ENCODE measurements at places on chromosomes 12 and 14.

- no peak for DNase-seq
These were observed 31.5 kb downstream of the HSP90AA1 start for GRCh38 chr14:102055181-102055901.

GRCh38 chr12:97181571-97182265 is 274.7 kb downstream of the NEDD1 start:
- DNase-seq: no peak

- DNase-seq: peak; percentile 75
These were observed 4.7 kb upstream of the TC2N start for GRCh38 chr14:91872011-91872501.

- DNase-seq: no peak
These were observed 102.4 kb downstream of the RFLNA start for GRCh38 chr12:124397399-124397679.

- DNase-seq: no peak
These were observed 46.0 kb upstream of the TRAF3 start for GRCh38 chr14:102731101-102731870.

DNA sequence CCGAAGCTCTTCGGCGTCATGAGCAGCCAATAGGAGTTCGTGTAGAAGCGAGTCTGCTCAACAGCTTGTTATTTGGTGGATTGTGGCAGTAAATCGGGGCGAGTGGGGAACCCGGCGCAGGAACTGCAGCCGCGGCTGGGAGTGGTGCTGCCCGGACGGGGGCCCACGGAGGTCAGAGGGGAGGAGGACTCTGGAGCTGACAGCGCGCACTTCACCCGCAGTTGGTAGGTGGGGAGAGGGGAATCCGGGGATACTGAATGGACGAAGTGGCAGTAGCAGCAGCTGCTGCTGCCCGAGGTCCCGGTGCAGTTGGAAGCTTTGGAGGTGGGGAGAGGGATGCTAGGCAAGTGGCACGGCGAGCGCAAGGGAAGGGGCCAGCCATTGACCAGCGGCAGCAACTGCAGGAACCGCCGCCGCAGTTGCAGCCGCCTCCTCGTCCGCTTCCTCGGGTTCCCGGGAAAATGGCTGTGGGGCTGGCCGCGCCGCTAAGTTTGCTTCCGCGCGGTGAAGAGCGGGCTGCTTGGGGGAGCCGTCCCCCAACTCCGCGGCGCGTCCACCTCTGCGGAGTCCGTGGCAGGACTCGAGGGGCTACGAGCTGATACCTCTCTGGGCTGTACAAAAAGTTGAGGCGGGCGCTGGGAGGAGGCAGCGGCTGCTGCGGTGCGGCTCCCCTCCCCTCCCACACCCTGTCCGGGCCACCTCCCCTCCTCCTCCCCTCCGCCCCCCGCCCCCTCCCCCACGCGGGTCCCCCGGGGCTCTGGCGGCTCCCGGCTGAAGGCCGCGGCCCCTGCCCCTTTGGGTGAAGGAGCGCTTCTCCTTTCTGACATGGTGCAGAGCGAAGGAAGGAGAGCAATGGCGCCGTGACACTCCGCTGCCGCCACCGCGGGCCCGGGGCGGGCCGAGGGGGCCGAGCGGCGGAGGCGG is at the start of gene ARID4A:
Gene ARID4A, plus strand, starts transcription at position 79 of the 924 bp plus-strand sequence. CDS start 1,300 bp downstream, outside the sequence.
- DNase-seq: peak; percentile 23

GRCh38 chr12:94507455-94507854 is 47.8 kb upstream of the CEP83 start:
- DNase-seq: no peak

GRCh38 chr12:18899162-18899561 is 161.2 kb downstream of the CAPZA3 start:
- DNase-seq: no peak

- no peak for DNase-seq
These were observed 37.2 kb downstream of the BTBD7 start for GRCh38 chr14:93295541-93296220.

DNA sequence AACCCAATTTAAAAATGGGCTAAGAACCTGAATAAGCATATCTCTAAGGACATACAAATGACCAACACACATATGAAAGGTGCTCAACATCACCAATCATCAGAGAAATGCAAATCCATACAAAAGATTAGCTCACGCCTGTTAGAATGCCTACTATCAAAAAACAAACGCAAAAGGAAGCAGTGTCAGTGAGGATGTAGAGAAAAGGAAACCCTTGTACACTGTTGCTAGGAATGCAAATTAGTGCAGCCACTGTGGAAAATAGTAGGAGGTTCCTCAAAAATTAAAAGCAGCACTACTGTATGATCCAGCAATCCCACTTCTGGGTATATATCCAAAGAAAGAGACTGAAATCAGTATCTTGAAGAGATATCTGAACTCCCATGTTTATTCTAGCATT is 133.0 kb downstream of the CPNE8 start:
- DNase-seq: no peak

DNA sequence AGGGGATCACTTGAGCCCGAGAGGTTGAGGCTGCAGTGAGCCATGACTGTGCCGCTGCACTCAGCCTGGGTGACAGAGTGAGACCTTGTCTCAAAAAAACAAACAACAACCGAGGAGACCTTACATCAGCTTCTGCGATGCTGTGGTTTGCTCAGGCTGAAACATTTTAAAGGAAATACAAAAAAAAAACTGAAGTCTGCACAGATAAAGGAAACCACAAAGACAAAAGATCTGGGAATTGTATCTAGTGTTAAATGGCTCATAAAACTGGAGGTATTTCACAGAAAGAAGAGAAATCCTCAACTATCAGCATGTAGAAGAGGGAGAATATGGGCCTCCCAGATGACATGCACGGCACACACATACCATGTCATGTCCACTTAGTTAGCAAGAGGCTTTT is 60.3 kb upstream of the VPS33A start:
- DNase-seq: no peak

GRCh38 chr14:63760014-63760413 is 32.1 kb upstream of the SGPP1 start:
- DNase-seq: peak; percentile 35

GRCh38 chr14:69713209-69713781 is 53.6 kb upstream of the SRSF5 start:
- DNase-seq: no peak

GRCh38 chr14:68610251-68610793 is 182.5 kb downstream of the ZFP36L1 start:
- DNase-seq: no peak

GRCh38 chr12:98935847-98936246 is 290.8 kb downstream of the APAF1 start:
- DNase-seq: no peak

DNA sequence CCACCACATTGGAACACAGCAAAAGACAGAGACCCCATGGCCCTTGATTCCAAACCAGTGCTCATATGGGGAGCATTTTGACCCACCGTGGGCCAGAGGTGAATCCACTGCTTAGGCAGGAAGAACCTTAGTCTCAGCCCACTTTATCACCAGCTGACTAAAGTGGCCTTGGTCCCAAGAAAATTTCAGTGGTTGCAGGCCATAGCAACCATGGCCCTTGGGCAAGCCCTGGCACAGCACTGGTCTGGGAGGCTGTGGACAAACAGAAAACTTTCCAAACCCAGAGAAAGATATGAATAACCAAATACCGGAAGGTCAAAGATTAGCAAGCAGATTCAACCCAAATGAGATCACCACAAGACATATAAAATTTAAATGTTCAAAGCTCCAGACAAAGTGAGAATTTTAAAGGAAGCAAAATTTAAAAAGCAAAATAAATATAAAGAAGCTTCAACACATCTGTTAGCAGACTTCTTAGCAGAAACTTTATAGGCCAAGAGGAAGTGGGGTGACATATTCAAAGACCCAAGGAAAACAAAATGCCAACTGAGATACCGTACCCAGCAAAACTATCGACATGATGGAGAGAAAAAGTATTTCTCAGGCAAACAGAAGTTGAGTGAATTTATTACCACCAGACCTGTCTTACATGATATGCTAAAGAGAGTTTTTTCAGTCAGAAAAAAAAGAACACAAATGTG is 7.8 kb downstream of the KLRK1 start:
- no peak for DNase-seq

DNA sequence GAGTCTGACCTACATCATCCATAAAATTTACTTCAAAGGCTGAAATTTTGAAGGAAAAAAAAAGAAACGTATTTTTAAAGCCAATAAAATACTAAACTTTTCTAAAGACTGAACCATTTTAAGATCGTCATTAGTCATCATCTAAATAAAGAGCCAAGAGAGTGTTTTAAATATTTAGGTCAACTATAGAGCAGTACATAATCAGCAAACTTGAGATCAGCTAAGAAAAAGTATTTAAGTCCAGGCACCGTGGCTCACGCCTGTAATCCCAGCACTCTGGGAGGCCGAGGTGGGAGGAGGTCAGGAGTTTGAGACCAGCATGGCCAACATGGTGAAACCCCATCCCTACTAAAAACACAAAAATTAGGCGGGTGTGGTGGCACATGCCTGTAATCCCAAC is 35.5 kb downstream of the HECTD1 start:
- DNase-seq: no peak

GRCh38 chr14:103767336-103767894 is 51.8 kb downstream of the ZFYVE21 start:
- no peak for DNase-seq

- DNase-seq: no peak
These were observed 3.2 kb upstream of the TCP11L2 start for GRCh38 chr12:106299202-106299774.

DNA sequence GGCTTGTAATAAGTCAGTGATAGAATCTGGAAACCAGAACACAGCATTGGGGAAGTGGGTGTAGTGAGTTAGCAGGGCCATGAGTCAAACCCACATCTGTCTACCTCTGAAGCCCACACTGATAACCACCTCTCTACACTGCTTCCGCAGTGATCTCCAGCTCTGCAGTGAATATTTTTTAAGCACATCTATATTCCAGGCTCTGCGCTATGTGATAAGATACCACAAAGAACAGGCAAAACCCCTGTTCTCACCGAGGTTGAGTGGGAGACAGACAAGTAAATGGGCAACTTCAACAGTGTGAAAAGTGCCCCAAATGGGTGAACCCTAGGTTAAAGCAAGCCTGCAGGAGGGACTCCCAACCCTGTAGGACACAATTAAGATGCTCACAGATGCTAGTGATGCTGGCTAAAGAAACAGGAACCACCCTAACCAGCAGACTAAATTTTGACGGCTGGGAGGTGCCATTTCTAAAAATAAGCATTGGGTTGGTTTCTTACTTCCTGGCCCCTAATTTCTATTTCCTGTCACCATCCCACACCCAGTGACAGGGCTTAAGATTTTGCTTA is 375.0 kb downstream of the DPF3 start:
- peak; percentile 85 for DNase-seq

DNA sequence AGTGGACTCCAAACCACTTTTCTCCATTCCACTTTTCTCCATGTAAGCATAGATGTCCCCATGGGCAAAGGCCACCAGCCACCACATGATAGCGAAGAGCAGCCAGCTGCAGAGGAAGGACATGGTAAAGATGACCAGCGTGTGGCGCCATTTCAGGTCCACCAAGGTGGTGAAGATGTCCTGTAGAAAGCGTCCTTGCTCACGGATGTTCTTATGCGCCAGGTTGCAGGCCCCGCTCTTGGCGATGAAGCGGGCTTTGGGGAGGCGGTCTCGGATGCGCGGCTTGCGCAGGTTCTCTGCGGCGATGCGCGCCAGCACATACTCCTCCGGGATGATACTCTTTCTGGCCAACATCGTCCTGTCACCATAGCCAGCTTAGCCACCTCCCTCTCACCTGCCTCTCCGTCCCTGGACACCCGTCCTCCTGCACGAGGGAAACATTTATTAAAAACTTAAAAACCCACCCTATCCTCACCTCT is 1.2 kb downstream of the KCNJ8 start:
- DNase-seq: no peak

- DNase-seq: no peak
These were observed 235.3 kb upstream of the FOXN3 start for GRCh38 chr14:89652352-89652751.

GRCh38 chr12:46650688-46651087 is 175.1 kb downstream of the SLC38A4 start:
- no peak for DNase-seq

DNA sequence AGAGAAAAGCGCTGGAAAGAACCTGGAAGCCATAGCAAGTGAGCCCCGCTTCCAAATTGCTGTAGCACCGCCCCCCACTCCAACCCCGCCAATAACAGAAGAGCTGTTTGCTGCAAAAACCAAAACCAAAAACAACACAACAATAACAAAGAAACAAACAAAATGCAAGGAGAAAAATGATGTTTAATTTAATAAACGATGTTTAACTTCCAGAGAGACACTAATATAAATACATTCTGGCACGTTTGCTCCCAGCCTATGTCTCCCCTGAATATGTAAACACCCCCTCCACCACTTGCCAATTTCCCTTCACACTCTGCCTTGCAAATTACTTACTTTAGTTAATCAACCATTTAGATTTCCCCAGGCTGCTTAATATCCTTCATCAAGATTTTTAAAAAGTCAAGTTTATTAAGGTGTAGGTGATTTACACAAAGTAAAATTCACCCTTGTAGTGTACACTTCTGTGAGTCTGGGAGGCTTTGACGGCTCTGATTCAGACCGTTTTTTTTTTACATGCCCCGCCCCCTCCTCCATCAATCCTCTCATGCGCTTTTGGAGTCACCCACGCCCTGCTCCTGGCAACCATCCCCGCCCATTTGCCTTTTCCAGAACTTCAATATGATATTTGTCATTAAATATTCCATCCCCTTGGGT is 482 bp upstream of the IFI27L2 start:
- no peak for DNase-seq

GRCh38 chr14:100446572-100446971 is 123.4 kb downstream of the SLC25A47 start:
- peak; percentile 23 for DNase-seq

- DNase-seq: no peak
These were observed 104.5 kb downstream of the PRKAB1 start for GRCh38 chr12:119772431-119772830.

DNA sequence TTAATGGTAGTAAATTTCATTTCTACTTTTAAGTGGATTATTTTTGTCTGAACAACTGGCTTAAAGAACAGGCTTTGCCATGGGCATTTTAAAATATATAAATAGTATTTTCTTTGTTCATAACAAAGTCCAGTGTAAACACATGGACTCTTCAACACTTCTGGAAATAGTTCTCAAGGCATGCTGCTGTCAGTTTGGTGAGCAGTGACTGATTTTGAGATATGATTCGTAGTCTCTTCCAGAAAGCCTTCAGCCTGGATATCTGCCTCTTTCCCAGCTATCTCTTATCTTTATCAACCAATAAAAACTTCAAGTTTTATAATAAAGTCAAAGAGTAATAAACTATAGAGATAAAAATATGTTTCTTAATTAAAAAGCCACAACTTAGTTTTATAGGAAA is 110.7 kb downstream of the NAV3 start:
- no peak for DNase-seq

GRCh38 chr12:64665514-64665913 is 55.2 kb downstream of the RASSF3 start:
- DNase-seq: peak; percentile 60

- DNase-seq: no peak
These were observed 135.6 kb downstream of the SAMD4A start for GRCh38 chr14:54702492-54702891.
